ENCODE measurements at places on chromosomes 6 and 20.

DNA sequence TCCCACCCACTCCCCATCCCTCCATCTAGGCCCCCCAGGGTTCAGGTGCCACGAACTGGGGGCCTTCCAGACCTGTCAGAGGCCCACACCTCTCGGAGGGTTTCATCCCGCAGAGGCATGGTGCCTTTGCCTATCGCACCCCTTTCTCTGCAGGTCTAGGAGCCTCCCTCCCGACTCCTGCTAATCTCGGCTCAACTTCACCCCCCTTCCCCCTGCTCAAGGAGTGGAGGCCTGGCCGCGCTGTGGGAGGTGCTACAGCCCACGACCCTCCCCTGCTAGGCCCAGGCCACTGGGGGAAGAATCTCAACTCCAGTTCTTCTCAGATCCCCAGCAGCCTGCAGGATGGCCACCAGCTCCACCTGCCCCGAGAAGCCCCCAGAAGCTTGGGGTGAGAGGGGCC is at the start of gene TULP1:
TULP1 (minus strand) TSS at position 157 of the 400 bp plus-strand sequence; CDS start at position 119, 38 bp downstream.
- DNase-seq: no peak

DNA sequence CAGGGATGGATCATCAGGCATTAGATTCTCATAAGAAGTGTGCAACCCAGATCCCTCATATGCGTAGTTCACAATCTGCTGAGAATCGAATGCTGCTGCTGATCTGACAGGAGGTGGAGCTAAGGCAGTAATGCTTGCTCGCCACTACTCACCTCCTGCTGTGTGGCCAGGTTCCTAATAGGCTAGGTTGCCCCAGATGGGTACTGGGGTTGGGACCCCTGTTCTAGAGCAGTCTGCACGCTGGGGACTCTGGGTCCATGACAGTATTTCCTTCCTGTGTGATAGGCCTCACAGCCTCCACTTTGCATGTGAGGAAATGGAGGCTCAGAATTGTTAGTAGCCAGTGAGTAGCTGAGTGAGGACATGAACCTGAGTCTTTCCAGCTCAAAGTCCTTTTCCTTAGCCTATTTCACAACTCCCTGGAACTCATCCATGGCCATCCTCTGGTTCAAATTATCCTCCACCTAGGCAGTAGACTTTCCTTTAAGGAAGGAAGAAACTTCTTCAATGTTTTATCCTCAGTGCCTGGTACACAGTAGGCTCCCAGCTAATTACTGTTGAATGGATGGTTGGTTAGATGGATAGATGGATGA is 117.2 kb downstream of the SYCP2 start:
- no peak for DNase-seq

- DNase-seq: no peak
Observed at GRCh38 chr6:110526726-110527125, 50.3 kb upstream of the SLC22A16 start.

DNA sequence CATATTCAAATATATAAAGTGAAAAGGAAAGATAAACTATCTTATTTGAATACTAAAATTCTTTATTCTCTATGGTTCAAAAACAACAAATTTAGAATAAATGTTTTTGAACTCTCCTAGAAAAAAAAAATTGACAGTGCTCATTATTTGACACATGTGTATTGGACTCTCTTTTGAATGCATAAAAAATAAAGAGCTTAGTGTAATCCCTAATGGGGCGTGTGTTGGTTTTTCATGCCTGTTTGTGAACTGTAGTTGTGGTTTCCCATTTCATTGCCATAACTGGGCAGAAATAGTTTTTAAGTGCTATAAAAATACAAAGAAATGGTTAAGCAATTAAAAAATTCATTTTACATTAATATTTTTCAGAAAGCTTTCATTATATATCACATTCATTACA is 101.3 kb downstream of the REV3L start:
- DNase-seq: no peak

GRCh38 chr6:168313431-168314011 is 6.1 kb downstream of the DACT2 start:
- DNase-seq: no peak

DNA sequence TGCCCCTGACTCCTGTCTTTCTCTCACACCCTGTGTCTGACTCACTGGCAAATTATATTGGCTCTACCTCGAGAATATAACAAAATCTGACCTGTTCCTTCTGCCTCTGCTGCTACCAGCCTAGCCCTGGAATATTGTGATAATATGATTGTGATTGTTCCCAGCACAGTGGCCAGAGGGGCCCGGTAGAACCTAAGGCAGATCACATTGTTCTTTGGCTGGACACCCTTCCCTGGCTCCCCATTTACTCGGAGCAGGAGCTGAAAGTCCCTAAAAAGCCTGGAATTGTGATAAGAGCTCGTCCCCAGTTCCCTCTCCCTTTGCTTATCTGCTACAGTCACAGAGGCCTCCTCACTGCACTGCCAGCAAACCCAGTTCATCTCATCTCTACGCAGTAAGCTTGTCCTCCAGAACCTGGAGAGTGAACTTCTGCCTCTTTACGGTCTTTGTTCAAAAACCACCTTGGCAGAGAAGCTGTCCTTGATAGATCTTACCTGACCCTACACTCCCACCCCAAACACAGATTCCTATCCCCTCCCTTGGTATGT is 21.8 kb downstream of the SERPINB6 start:
- DNase-seq: no peak

- no peak for DNase-seq
Observed at GRCh38 chr6:21375151-21376116, 218.1 kb upstream of the SOX4 start.

GRCh38 chr20:300345-300990 is 3.1 kb downstream of the ZCCHC3 start:
- no peak for DNase-seq

DNA sequence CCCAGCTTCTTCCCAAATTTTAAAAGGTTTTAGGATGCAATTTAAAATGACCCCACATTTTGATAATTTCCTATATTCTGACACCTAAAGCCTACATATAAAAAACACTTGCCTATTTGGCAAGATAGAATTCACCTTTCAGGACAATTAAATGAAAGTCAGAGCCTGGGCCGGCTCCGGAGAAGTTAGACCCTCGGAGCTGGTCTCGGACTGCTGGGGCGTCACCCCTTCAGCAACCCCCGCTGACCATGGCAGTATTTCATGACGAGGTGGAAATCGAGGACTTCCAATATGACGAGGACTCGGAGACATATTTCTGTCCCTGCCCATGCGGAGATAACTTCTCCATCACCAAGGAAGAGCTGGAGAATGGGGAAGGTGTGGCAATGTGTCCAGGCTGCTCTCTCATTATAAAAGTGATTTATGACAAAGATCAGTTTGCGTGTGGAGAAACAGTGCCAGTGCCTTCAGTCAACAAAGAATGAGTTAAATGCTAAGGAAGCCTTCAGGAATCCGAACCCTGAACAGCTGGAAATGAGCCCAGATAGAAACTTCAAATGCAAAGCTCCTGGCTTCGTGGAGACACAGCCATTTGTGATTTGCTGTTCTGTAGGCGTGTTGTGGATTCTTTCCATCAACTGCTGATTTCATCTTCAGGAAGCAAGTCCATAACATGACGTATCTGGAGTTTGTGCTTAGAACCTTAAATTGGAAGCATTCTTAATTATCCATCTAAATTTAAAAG is 16.0 kb downstream of the TCFL5 start:
- no peak for DNase-seq

- DNase-seq: no peak
Observed at GRCh38 chr6:167892835-167893815, 66.4 kb downstream of the AFDN start.

DNA sequence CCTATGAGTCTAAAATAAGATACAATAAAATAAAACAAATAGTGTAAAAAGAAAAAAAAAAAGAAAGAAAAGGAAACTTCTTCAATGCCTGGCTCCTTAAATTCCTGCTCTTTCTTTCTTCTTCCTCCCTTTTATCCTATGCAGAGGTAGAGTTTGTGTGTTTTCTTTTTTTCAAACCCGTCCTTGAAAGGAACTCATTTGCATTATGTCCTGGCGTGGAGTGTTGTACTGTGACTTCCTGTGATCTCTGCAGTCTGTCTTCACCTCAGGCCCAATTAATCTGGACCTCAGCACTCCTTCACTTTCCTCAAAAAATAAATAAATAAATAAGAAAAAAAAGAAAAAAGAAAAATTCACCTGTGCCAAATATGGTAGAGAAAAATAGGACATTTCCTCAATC is 541.9 kb upstream of the SPTLC3 start:
- no peak for DNase-seq

DNA sequence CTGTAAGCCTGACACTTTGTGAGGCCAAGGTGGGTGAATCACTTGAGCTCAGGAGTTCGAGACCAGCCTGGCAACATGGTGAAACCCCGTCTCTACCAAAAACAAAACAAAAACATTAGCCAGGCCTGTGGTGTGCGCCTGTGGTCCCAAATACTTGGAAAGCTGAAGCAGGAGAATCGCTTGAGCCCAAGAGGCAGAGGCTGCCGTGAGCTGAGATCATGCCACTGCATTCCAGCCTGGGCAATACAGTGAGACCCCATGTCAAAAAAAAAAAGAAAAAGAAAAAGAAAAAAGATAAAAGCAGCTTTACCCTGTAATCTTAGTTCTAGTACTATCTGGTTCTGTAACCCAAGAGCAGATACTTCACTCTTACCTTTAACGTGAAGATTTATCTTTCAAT is 27.6 kb downstream of the SSR1 start:
- DNase-seq: no peak

- DNase-seq: no peak
Observed at GRCh38 chr20:7736336-7736735, 203.9 kb downstream of the HAO1 start.

GRCh38 chr6:130525408-130525807 is 159.6 kb downstream of the TMEM200A start:
- no peak for DNase-seq
